K562 (cell line): ENCODE measurements at places on chromosomes 5 and 9. TPM values are rescaled to one million over a fixed set of nuclear protein-coding genes. Genes with fewer than 3 reads are reported as not detected.

FOXD4L6 gene
- total RNA-seq: not detected in 2 replicates

WDR38 gene
- total RNA-seq: not detected in 2 replicates

NANS gene
- 127 and 133 TPM in 2 replicates for total RNA-seq

RAPGEF6 gene
- 16.8 and 17.7 TPM in 2 replicates for total RNA-seq

GRM6 gene
- total RNA-seq: not detected in 2 replicates

TOR2A gene
- 25.9 and 28.3 TPM in 2 replicates for total RNA-seq

RLN2 gene
- not detected in 2 replicates for total RNA-seq

ZNF454 gene
- total RNA-seq: not detected in 2 replicates

TOR4A gene
- 45.8 and 49.2 TPM in 2 replicates for total RNA-seq

GPR21 gene
- total RNA-seq: 0.16 TPM in 1 of 2 replicates, not detected in the other

IL7R gene
- 0.98 and 1.1 TPM in 2 replicates for total RNA-seq

IL9 gene
- total RNA-seq: not detected in 2 replicates

UGT3A2 gene
- not detected in 2 replicates for total RNA-seq

ELOVL7 gene
- total RNA-seq: 9.4 and 11.6 TPM in 2 replicates

TSLP gene
- 1.3 and 1.7 TPM in 2 replicates for total RNA-seq

TICAM2 gene
- 1.7 and 2.1 TPM in 2 replicates for total RNA-seq

NXNL2 gene
- not detected in 2 replicates for total RNA-seq

LCN15 gene
- total RNA-seq: not detected in 2 replicates

DMRTA1 gene
- total RNA-seq: not detected in 2 replicates

MATR3 gene
- 179 and 209 TPM in 2 replicates for total RNA-seq

FRRS1L gene
- not detected in 2 replicates for total RNA-seq

HAND1 gene
- total RNA-seq: not detected in 2 replicates

NSG2 gene
- not detected in 2 replicates for total RNA-seq

LCN1 gene
- total RNA-seq: not detected in 2 replicates

C5orf58 gene
- total RNA-seq: 1.9 and 2.4 TPM in 2 replicates

RETREG1 gene
- 0.20 TPM in 2 replicates for total RNA-seq

IFNB1 gene
- not detected in 2 replicates for total RNA-seq

MRPL22 gene
- 90.3 and 98.4 TPM in 2 replicates for total RNA-seq

FUT7 gene
- total RNA-seq: not detected in 2 replicates

SNCAIP gene
- not detected in 2 replicates for total RNA-seq

PCDHB13 gene
- total RNA-seq: not detected in 2 replicates

NPR2 gene
- total RNA-seq: 6.0 and 6.9 TPM in 2 replicates

SLC6A3 gene
- not detected in 2 replicates for total RNA-seq

BNC2 gene
- total RNA-seq: 0.13 TPM in 1 of 2 replicates, not detected in the other

CDKN2B-AS1 gene
- 0.09 TPM in 1 of 2 replicates, not detected in the other for total RNA-seq

ZFP37 gene
- total RNA-seq: 0.22 and 0.27 TPM in 2 replicates

SYK gene
- 29.4 and 32.7 TPM in 2 replicates for total RNA-seq

ASS1 gene
- 3.7 TPM in 2 replicates for total RNA-seq

NUTM2F gene
- total RNA-seq: not detected in 2 replicates

FBLL1 gene
- not detected in 2 replicates for total RNA-seq

NOL8 gene
- total RNA-seq: 51.5 and 55.0 TPM in 2 replicates

RFX3 gene
- 4.9 and 5.2 TPM in 2 replicates for total RNA-seq

TAF11L5 gene
- total RNA-seq: 0.53 TPM in 1 of 2 replicates, not detected in the other

ADCY2 gene
- total RNA-seq: 0.02 and 0.18 TPM in 2 replicates

LHX6 gene
- 13.4 and 14.0 TPM in 2 replicates for total RNA-seq
